ENCODE measurements at places on chromosomes 6 and 20.
A peak's percentile ranks its signal among the peaks of the same experiment; 100 is the strongest.

GRCh38 chr20:64090165-64090564, 6.0 kb upstream of the LKAAEAR1 start:
- DNase-seq, result peak; percentile 39

GRCh38 chr20:43040427-43040826, 149.3 kb downstream of the PTPRT start:
- no peak for DNase-seq

- DNase-seq, result no peak
These were observed 22.6 kb upstream of the DYNLRB1 start for GRCh38 chr20:34493646-34494045.

DNA sequence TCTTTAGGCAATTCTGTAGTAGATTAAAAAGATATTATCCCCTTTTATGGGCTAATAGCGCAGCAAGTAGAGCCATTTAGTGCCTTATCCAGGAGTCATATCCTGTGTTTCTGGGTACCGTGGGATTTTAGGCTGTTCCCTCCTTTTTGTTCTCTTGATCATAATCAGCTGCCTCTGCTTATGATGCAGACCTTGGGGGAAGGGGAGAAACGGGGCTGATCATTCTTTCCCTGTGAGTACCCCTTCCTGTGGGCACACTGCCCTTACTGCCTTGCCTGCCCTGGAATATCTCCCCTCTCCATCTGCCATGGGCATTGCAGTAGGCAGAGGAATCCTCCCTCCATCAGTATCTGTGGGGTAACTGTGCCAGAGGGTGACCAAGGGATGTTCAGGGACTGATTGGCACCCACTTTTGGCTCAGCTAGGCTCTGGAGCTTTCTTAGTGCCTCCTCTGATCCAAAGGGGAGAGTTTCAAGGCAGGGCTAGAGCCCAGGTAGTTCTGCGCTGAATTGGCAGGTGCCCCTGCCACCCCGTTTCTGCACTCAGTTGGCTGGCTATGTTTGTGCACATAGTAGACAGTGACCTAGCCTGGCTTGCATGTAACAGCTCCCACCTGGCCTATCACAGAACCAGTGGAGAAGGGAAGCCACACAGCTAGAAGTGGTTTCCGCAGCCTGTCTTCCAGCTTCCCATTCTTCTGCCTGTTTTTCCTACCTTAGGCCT, 103.3 kb downstream of the FIG4 start:
- DNase-seq, result no peak

- no peak for DNase-seq
These were observed 34.0 kb upstream of the FANCE start for GRCh38 chr6:35417979-35418661.

GRCh38 chr6:23243854-23244253, 674.5 kb downstream of the HDGFL1 start:
- no peak for DNase-seq

DNA sequence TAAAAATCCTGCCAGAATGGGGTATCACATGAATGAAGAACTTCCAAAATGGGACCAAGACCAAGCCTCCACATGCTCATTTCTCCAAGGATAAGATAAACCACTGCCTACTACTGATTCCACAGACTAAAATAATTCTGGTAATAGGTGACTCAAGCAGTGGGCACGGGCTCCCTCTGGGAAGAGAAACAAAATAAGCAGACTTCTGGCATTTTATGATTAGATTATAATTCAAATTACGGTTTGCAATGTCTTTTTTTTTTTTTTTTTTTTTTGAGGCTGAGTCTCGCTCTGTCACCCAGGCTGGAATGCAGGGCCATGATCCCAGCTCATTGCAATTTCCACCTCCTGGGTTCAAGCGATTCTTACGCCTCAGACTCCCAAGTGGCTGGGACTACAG, 16.0 kb downstream of the UQCC1 start:
- no peak for DNase-seq

DNA sequence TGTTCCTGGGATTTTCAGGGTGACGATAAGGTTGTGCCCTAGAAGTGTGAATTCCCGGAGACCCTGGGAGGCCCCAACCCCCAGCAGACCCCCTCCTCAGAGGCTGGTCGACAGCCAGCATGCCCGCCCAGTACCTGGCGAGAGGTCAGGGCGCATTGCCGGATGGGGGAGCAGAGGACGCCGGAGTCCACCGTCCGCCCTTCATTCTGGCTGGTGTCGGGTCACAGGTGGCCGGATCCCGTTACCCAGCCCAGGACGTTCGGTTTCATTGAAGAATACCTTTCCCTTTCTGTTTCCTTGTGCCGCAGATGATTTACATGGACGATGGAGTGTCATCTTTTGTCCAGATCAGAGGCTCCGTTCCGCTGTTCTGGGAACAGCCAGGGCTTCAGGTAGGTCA, 61.3 kb downstream of the SYNJ2 start:
- no peak for DNase-seq

- DNase-seq, result no peak
These were observed 101.4 kb downstream of the LRRC1 start for GRCh38 chr6:53896196-53896595.

DNA sequence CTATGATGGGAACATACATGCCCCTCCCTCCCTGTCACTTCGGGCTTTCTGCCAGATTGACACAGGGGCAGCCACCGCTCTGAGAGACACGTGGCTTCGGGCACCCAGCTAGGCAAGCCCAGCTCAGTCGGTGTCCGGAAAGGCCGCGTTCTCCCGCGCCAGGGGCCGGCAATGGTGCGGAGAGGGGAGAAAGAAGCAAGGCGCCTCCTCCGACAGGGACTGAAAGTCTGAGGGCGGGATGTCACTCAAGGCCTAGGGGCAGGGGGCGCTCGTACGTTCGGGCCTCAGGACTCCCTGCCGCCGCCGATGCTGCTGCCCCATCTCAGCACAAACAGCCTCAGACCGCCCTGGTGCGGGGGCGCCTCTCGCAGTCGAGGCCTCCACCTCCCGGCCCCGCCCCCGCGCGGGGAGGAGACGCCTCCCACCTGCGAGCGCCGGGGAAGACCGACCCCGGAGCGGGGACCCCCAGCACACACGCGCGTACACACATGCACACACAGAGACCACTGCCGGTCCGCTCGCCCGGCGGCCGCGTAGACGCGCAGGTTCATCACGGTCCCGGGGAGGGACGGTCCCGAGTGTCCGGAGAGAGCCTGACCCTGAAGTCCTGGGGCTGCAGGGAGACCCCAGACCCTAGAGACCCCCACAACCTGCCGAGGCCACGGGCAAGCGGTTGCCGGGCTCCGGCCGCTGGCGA, 1.9 kb downstream of the GRM4 start:
- DNase-seq, result peak; percentile 71

DNA sequence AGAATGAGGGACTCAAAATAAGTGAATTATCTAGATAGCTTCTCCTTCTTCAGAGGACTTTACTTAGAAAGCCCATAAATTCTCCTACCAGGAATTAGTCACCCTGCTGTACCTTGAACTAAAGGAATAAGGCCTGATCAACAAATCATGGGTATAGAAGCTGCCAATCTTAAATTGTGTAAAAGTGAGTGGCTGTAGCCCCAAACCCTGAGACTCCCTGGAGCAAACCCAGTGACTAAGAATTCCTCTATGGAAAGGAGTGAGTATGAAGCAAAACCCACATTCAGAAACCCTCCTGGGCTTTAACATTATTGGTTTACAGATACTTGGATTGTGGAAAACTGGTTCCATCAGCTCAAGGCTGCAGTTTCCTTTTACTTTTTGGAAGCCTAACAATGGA, 285.8 kb upstream of the TBX18 start:
- no peak for DNase-seq

- DNase-seq, result no peak
These were observed 10.3 kb downstream of the RSPO4 start for GRCh38 chr20:991850-992249.

DNA sequence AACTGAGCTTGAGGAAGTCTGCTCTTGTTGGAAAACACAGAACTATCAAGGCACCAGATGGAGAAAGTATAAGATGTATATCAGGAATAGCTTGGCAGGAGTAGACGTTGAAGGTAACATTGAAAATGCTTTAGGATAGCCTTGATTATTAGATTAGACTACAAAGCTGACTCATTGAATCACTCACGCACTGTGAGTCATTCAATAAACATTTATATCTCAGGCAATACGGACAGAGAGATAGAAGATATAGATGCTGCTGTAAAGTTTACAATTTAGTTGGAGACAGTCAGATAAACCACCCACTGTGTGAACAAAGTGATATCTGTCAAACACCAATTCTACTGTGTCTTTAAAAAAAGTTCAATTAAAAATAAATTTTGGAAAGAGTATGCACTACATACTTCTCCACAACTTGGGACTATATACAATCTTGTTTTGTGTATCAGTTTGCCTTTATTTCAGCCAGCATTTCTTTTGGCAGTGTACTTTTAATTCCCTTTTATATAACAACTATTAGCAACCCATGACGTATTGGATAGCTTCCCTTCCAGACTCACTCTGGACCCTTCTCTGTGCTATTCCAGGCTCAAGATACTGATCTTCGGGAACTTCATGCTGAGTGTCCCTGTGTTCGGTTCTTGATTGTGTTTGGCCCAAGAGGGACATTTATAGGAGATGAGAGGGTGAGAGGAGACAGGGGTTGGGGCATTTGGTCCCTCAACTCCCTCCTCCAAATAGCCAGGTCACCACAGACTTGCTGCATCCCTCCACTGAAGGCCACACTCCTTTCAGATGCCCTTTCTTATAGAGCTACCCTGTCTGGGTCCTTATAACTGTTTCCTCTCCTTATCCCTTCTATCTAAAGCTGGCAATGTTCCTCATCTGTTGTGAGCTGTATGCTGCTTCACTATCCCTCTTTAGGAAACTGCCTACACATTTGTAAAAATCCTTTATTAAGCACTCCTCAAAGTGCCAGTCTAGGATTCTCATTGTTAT, 176.6 kb upstream of the PTPRK start:
- no peak for DNase-seq

DNA sequence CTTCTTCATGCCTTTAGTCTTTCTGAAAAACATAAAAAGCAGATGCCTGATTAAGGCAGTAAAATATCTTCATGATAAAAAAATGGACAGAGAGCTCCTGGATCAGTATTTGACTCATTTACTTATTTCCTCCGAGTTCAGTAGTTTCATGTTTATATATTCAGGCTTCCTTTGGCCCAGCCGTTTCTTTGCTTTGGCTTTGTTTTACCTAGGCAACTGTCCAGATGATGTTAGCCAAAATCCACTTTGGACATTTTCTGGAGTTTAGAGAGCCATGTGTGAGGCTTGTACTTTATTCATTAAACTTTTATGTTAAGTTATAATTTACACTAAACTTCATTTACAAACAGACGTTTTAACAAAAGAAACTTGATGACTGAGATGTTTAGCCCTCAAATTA, 307.1 kb upstream of the RSPO3 start:
- no peak for DNase-seq

GRCh38 chr20:40920291-40920690, 108.3 kb upstream of the TOP1 start:
- no peak for DNase-seq

- no peak for DNase-seq
These were observed 141.6 kb upstream of the SHLD1 start for GRCh38 chr20:5608442-5609161.

DNA sequence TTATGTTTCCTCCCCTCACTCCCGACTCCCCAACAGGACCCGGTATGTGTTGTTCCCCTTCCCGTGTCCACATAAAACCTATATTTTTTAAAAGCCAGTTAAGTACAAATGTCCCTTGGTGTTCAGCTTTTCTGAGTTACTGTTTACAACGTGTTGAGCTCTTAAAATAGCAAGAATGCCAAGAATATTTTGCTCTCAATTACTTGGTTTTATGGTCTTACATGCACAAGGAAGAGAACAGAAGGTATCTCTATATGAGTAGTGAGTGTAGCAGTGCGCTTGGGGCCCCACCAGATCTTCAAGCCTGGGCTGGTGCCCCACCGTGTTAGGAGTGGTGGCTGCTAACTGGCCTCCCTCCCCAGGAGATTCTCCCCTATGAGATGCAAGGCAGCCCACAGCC, 75.3 kb downstream of the RIN2 start:
- no peak for DNase-seq

GRCh38 chr6:157966589-157966977, 15.1 kb upstream of the SYNJ2 start:
- no peak for DNase-seq

DNA sequence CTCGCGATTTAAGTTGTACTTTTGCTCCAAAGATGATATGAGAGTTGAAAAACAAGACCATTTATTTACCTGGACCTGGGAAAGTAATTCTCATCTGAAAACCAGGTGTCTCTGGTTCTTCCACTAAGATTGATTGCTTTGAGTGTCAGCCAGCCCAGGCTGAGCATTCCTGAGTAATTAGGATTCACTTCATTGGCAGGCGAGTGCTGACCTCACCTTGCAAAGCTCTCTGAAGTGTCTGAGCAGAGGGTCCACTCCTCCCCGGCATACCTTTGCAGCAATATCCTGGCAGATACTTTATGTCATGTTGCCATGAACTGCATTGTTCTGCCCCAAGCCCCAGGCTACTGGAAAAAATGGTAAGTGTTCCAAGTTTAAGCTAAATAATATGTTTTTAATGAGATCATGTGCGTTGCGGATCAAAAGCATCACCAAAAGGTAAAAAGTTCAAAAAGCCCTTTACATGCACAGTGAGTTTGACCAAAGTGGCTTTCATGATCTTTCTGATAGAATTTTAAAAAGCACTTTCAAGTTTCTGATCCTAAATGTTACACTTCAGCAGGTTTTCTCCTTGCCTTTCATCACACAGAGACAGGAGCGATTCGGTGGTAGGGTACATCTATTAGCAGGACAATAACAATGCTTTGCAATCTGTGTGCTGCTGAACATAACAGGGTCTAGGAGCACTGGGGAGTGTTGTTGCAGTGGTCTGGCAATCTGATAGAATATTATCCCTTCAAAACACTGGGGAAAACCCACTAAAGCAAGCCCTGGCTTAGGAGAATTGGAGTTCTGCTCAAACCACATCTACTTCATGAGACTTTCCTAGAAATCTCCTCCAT, 127.8 kb upstream of the EEF1E1 start:
- DNase-seq, result no peak

- DNase-seq, result no peak
These were observed 246.8 kb downstream of the MYLK4 start for GRCh38 chr6:2503816-2504494.

DNA sequence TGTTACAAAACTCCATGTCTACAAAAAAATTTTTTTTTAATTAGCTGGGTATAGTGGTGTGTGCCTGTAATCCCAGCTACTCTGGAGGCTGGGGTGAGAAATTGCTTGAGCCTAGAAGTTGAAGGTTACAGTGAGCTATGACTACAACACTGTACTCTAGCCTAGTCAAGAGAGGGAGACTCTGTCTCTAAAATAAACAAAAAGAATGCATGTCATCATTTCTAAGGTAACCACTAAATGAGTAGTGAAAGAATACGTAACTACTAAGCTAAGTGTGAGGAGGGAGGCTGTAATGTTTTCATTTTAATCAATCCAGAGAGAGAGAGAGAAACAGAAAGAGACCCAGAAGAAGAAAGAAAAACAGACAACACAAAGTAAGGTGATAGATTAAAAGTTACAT, 9.9 kb downstream of the SYCP2 start:
- DNase-seq, result no peak

DNA sequence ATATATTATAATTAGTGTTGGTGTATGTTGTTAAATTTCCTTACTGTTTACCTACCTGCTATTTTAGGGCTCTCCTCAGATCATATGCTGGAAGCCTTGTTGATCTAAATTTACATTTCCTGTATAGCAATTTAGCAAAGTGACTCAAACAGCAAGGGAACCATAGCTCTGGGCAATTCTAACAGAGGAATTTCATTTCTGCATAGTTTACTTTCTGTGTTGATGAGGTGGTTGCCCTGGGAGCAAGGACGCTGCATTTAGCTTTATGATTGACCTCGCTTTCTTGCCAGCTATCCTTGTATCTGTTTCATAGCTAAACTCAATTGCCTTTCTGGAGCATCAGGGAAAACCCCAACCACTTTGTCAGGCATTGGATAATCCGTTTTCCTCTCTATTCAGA, 810.8 kb downstream of the GRIK2 start:
- no peak for DNase-seq
